Progenitor cell of endocrine pancreas (in vitro differentiated cells): ENCODE measurements at places on chromosomes 6 and 20. TPM values are rescaled to one million over a fixed set of nuclear protein-coding genes. Genes with fewer than 3 reads are reported as not detected.
A peak's percentile ranks its signal among the peaks of the same experiment; 100 is the strongest.

The SPATA25 gene
- 3.6 and 4.2 TPM in 2 replicates for total RNA-seq

The TREM1 gene
- not detected in 2 replicates for total RNA-seq

The LTB gene
- 0.57 TPM in 1 of 2 replicates, not detected in the other for total RNA-seq

The UBE2C gene
- total RNA-seq, result 63.9 and 69.0 TPM in 2 replicates

- H3K36me3 ChIP-seq, result no peaks in the 10 kb centered on the region
- no peaks in the 10 kb centered on the region for H3K4me1 ChIP-seq
- H3K4me3 ChIP-seq, result no peak overlapping the region
Measured at GRCh38 chr20:24423390-24424313, 45.8 kb upstream of the SYNDIG1 start.

- H3K4me3 ChIP-seq, result no peak overlapping the region
- H3K27ac ChIP-seq, result no peak overlapping the region
- H3K4me1 ChIP-seq, result peaks cover 1% of the 10 kb centered on the region
- H3K27me3 ChIP-seq, result peaks cover 24% of the 10 kb centered on the region
- no peak for DNase-seq
Measured at GRCh38 chr6:11467364-11467763, 70.2 kb upstream of the TMEM170B start.

DNA sequence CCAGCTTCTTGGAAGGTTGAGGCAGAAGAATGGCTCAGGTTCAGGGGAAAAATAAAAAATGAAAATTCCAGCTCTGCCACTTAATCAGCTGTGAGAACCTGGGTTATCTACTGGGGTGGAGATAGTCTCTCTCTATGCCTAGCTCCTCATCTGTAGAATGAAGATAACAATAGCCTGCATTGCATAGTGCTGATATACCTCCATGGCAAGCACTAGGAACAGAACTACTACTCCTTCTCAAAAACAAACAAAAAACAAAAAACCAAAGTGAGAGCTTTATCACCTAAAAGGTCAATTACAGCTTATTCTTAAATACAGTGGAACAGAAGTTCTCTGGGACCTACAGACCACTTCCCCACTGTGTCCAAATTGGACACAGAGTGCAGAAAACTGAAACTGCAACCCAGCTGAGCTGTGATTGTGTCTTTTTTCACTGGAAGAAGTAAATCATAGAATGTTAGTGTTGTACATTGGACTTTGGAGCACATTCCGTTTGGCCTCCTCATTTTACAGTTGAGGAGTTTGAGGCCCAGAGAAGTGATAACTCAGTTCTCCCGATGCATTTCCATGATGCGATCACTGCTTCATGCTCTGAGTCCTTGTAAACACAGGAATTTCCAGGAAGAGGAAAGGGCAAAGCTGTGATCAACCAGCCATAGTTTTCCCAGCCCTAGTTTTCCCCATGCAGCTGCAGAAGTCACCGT lies 23.3 kb downstream of the MTFR2 start:
- H3K36me3 ChIP-seq, result no peaks in the 10 kb centered on the region
- no peaks in the 10 kb centered on the region for H3K27me3 ChIP-seq
- peaks cover 1% of the 10 kb centered on the region for H3K4me1 ChIP-seq

DNA sequence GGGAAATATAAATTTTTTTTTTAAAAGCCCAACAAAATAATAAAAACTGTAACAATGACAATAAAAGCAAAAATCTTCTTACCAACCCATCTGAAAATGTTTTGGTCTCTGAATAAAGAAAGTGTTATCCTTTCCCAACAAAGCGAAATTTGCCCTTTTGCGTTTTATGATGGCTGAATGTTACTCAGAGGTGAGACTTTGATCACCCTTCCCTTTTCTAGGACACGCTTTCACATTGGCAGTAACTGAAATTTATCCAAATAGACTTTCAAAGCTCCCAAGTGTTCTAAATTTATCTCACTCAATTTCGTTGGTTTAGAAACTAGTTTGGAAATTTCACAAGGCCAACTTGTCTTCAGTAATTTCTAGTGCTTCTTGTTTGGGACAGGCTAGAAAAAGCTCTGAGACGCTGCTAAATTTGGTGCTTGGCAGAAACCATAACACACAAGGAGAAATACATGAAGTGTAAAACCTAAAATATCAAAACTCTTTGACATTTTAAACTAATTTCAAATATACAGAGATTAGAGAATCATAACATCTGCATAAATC lies 354.5 kb upstream of the CITED2 start:
- H3K4me1 ChIP-seq, result no peaks in the 10 kb centered on the region
- H3K36me3 ChIP-seq, result no peaks in the 10 kb centered on the region
- no peak for DNase-seq
- no peak overlapping the region for H3K27ac ChIP-seq

DNA sequence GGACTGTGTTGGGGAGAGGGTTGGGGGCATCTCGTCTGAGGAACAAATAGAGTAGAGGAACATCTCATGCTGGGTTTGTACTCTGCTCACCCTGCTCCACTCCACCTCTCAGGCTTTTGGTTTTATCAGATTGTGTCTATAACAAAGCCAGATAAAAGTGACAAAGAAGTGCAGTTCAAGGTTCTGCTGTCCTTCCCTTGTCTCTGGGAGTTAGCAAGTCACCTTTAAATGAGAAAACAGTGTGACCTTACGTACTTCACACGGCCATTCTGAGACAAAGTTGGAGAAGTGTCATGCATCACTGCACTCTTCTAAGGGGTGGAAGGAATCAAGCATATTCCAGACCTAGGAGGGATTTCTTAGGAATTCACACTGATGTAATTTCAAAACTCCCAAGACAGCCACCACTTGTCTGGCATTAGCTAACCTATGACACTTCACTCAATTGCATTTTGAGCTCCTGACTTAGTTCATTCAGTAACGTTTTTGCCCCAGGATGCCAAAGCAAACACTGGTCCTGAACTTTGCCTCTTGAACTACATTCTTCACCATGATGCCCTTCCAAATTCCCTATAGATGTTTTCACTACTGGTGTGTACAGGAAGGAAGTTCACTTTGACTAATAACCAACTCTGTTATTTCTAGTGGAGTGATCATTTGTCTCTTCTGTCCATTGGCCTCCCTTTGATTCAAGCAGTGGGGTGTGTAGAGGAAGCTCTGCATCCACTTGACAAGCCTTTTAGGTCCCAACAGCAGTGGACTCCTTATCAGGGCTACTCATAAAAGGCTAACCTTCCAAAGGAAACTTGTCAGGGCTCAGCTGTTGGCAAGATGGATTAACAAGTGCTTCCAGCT lies 647.6 kb upstream of the FLRT3 start:
- peaks cover 35% of the 10 kb centered on the region for H3K4me1 ChIP-seq
- no peak for DNase-seq
- no peak overlapping the region for H3K4me3 ChIP-seq
- no peaks in the 10 kb centered on the region for H3K27me3 ChIP-seq

DNA sequence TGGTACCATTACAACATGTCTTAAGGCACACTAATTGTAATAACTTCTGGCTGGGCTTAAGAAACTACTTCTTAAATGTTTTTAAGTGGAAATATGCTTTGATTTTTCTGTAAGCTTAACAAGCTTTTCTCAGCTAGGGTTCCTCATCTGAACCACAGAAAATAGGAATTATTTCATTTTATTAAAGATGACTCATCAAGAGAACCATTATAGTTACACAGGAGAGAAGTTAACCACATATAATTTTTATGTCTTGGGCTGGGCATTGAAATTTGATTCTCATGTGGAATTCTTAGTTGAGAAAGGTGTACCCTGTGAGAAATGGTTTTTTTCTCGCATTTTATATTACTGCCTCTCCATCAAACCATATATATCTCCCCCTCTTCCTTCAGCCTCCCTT lies 75.1 kb downstream of the QKI start:
- no peak overlapping the region for H3K27ac ChIP-seq
- H3K4me3 ChIP-seq, result no peak overlapping the region
- H3K36me3 ChIP-seq, result no peaks in the 10 kb centered on the region
- no peak for DNase-seq
- no peaks in the 10 kb centered on the region for H3K27me3 ChIP-seq

GRCh38 chr6:25017932-25018567 lies 82.3 kb upstream of the RIPOR2 start:
- H3K4me3 ChIP-seq, result no peak overlapping the region
- no peak for DNase-seq
- no peaks in the 10 kb centered on the region for H3K4me1 ChIP-seq
- H3K27ac ChIP-seq, result no peak overlapping the region
- H3K36me3 ChIP-seq, result no peaks in the 10 kb centered on the region

DNA sequence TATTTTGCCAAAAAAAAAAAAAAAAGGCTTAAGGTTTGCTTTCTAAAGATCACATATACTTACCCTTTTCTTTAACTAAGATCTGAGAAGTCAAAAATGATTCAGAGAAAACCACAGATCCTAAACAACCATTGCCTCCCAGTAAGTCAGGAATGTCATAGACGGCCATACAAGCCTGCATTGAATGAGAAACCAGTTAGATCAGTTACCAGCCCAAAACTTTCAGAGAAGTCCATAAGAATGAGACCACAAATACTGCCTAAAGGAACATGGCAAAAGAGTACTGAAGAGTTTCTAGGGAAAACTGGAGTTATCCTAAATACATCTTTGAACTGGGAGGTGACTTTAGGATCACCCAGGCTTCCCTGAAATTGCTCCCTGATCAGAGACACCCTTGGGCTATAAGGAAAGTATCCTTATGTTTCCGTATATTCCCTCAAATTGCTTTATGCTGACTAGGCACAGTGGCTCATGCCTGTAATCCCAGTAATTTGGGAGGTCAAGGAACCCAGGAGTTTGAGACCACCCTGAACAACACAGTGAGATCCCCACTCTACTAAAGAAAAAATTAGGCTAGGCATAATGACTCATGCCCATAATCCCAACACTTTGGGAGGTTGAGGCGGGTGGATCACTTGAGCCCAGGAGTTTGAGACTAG lies 79.4 kb upstream of the SLC4A11 start:
- H3K27ac ChIP-seq, result no peak overlapping the region
- no peak overlapping the region for H3K4me3 ChIP-seq
- H3K36me3 ChIP-seq, result peaks cover 19% of the 10 kb centered on the region
- no peaks in the 10 kb centered on the region for H3K4me1 ChIP-seq
- no peak for DNase-seq

- DNase-seq, result no peak
- H3K27ac ChIP-seq, result no peak overlapping the region
- H3K4me3 ChIP-seq, result no peak overlapping the region
- no peaks in the 10 kb centered on the region for H3K27me3 ChIP-seq
- peaks cover 21% of the 10 kb centered on the region for H3K4me1 ChIP-seq
Measured at GRCh38 chr6:104014163-104014959, 845.4 kb downstream of the HACE1 start.

- H3K4me1 ChIP-seq, result peaks cover 7% of the 10 kb centered on the region
- no peaks in the 10 kb centered on the region for H3K36me3 ChIP-seq
- H3K27me3 ChIP-seq, result no peaks in the 10 kb centered on the region
- H3K27ac ChIP-seq, result no peak overlapping the region
Measured at GRCh38 chr6:49515485-49516146, 15.9 kb downstream of the GLYATL3 start.

DNA sequence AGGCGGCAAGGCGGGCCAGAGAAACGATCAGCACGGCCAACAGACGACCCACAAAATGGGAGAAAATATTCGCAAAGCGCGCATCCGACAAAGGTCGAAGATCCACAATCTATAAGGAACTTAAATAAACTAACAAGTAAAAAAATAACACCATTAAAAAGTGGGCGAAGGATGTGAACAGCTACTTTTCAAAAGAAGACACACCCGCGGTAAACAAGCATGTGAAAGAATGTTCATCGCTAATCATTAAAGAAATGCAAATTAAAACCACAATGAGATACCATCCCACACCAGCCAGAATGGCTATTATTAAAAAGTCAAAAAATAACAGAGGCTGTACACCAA lies 117.8 kb upstream of the SIRPA start:
- peaks cover 14% of the 10 kb centered on the region for H3K4me1 ChIP-seq
- peak overlapping the region; percentile 94 for H3K27ac ChIP-seq
- H3K4me3 ChIP-seq, result peak overlapping the region; percentile 90
- no peak for DNase-seq
- H3K27me3 ChIP-seq, result peaks cover 19% of the 10 kb centered on the region
- H3K36me3 ChIP-seq, result peaks cover 3% of the 10 kb centered on the region
